ENCODE measurements at places on chromosomes 16 and 17.

- DNase-seq, result no peak
Measured at GRCh38 chr17:67111327-67111726, 67.0 kb downstream of the CACNG1 start.

DNA sequence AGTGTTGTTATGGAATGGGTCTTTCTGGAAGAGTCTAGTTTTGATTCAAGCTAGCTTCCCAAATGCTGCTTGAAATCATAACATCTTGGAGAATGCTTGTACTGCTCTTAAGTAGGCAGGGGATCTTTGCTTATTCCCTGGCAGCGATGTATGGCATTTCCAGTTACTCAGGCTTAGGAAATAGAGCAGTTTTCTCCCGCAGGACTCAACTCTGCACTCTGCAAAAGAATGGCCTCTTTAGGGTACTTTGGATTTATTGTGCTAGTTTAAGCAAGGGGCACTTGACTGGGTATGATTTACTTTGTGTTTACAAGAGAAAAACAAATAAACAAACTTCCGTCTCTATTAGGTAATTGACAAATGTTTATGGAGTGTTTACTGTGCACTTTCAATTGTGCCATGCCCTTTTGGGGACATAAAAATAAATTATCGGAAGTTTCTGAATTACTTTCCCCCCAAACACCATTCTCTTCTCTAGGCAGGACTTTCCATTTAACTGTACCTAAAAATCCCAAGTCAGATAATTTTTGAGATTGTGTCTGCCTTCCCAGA, 164.0 kb downstream of the MAP2K6 start:
- DNase-seq, result no peak

DNA sequence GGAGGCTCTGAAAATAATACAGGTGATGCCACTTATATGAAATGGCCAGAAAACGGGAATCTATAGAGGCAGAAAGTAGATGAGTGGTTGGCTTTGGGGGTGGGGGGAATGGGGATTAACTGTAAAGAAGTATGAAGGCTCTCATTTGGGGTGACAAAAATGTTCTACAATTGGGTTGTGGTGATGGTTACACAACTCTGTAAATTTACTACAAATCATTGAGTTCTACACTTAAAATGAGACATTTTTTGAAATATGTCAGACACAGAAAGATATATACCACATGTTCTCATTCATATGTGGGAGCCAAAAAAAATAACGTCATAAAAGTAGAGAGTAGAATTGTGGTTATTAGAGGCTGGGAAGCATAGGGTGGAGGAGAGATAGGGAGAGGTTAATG, 25.7 kb downstream of the ARHGAP17 start:
- DNase-seq, result no peak

- DNase-seq, result no peak
Measured at GRCh38 chr16:8905795-8906591, 23.8 kb downstream of the LITAFD start.

- DNase-seq, result no peak
Measured at GRCh38 chr16:15398618-15399316, 3.2 kb downstream of the MPV17L start.

GRCh38 chr17:79154951-79155585, 80.4 kb downstream of the ENGASE start:
- DNase-seq, result no peak

DNA sequence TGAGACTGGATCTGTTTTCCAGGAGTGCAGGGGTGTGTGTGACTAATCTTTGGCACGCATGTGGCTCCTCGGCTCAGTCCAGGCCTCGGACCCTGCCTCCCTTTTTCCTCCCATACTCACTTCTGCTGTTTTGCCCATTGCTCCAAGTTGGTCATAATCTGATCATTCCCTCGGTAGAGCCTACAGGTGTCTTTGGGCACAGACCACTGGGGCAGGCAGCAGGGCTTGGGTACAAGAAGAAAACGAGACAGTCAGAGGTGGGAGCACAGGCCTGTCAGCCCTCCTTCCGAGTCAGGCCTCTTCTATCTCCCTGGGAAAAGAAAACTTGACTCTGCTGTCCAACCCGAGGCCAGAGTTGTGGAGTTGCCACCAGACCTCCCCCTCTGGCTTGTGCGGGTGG, 29.8 kb downstream of the DHX38 start:
- DNase-seq, result no peak

DNA sequence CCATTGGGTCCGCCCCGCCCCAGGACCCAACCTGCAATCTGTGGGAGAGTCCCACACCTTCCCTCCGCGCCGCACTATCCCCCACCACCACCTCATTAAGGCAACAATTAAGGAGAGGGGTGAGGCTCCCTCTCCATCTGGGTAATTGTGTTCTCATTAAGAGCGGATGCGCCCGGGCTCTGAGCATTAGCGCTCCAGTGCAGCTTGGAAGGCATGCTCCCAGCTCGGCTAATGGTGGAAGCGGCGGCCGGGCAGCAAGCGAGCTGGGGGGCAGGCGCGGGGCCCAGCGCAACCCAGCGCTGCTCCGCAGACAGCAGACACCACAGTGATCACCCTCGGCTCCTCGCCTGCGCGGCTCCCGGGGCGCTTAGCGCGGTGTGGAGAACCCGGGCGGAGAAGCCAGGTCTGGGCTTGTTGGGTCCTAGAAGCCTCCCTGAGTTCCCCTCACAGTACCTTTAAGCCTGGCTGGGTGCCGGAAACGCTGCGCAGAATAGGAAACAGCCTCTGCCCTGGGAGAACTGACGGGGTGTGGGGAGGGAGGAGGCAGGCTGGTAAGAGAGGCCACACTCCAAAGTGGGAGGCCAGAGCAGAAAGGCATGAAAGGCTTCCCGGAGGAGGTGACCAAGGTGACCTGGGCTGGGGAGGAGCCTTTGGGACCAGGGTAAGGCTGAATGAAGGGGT, 6.4 kb downstream of the CBLN1 start:
- no peak for DNase-seq

DNA sequence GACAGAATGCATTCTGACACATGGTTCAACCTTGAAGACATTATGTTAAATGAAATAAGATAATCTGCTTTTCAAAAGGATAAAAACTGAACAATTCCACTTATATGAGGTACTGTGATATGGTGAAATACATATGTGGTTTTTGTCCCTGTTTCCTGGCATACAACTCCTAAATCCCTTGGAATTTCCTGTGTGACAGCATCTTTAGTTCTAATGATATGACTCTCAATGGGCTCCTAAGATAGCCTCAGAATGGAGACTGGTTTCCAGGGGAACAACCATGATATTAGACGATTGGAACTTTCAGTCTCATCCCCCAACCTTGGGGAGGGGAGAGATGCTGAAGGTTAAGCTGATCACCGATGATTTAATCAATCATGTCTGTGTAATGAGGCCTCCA, 37.7 kb upstream of the PHLPP2 start:
- DNase-seq, result no peak

DNA sequence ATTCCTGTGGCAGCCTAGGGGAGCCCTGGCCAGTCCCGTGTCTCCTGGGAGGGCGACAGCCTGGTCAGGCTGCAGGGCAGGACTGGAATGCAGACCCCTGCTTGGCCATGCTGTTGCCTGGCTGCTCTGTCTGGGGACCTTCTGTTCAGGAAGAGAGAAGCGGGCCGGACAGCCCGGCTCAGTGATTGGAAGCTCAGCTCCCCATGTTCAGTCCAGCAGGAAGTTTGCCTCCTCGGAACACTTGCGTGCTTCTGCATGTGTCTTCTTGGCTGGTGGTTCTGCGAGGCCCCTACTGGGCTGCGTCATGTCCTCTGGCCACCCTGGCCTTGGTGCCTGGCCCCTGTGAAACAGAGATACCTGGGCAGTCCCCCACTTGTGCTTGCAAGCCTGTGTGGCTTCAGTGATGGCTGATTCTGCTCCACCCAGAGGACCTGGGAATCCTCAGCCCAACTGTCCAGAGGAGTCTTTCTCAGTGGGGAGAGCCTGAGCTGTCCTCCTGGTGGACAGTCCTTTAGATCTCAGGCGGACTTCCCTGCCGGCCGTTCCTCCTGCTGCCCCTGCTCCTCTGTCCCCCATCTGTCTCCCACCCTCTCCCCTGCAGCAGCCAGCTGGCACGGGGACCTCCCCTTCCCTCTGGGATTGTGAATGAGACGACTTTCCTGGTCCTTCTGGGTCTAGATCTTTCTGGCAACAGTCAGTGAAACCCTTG, 279.5 kb downstream of the SEC14L1 start:
- no peak for DNase-seq

DNA sequence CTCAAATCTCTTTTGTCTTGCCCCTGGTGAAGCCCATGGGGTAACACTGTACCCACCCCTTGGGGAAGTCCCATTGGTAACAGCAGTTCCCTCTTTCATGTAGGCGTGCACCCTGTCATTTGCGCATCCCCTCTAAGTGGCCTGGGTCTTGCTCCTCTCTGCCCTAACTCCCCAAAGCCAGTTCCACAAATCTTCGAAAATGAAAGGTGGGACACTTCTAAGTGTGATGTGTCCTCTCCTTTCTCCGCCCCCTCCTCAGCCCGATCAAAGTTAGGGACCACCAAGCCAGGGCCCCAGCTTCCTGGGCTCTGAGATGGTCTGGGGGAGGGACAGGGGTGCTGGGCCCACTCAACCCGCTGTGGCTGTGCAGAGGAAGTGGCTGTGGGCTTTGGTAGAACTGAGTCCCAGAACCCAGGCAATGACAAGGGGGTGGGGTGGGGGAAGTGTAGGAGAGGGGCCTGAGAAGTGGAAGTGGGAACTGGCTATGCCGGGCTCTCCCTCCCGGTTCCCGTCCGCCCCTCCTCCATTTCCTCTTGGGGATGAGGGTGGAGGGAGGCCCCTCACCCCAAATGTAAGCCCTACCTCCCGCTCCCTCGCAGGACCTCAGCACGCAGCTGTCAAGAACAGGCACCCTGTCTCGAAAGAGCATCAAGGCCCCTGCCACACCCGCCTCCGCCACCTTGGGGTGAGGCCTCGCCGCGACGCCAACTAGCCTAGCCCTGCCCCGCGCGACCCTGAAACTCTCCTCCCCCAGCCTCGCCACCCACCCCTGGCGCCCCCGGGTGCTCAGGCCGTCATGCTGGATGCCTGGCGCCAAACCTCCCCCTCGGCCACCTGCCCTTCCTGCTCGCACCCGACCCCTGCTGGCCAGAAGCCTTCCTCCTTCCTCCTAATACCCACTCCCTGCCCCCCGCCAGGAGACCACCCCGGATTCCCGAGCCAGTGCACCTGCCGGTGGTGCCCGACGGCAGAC, 8.7 kb downstream of the ABI3 start:
- DNase-seq, result no peak

DNA sequence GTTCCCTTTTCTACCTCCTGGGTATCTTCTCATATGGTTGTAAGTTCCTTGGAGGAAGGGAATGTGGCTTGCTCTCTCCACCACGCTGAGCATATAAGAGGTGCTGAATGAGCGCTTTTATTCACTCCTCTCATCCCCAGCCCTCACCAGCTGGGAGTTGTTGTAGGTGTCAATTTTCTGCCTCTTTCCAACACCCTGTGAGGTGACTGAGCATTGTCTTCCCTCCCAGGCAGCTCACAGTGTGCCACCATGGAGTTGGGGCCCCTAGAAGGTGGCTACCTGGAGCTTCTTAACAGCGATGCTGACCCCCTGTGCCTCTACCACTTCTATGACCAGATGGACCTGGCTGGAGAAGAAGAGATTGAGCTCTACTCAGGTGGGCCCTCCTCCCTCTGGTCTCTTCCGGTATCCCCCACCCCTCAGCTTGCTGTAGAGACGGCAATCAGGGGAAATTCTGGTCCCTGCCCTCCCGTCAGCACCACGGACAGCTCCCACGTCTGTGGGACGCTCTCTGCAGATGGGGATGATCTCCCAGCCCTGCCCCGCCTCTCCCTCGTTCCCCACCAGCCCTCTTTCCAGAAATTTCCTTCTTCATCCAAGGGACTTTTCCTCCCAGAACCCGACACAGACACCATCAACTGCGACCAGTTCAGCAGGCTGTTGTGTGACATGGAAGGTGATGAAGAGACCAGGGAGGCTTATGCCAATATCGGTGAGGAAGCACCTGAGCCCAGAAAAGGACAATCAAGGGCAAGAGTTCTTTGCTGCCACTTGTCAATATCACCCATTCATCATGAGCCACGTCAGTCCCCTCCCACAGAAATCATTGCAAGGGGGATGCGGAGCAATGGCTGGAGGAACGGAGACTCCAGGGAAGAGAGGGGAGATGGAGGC, 18.3 kb downstream of the CIITA start:
- peak; percentile 54 for DNase-seq

DNA sequence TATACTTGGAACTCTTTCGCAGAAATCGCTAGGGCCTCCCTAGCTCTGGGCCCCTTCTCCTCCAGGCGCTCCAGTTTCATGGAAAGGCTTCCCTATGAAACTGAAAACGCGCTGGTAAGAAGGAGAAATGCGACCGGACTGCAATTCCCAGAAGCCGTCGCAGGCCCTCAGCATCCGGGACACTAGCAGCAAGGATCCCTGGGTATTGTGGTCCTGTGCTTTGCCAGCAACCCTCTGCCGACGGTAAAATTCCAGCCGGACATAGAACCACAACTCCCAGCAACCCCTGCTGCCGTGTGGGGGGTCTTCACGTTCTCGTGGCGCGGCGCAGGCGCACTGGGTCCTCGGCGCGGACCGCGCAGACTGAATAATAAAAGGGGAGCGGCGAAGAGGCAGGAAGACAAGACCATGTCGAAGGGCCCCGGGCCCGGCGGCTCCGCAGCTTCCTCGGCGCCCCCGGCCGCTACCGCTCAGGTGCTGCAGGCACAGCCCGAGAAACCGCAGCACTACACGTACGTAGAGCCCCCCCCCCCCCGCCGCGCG, at the start of gene UNK:
Gene UNK (plus strand): TSS at position 334 of the 543 bp plus-strand sequence. CDS start 75 bp downstream, at position 409.
- DNase-seq, result peak; percentile 90

DNA sequence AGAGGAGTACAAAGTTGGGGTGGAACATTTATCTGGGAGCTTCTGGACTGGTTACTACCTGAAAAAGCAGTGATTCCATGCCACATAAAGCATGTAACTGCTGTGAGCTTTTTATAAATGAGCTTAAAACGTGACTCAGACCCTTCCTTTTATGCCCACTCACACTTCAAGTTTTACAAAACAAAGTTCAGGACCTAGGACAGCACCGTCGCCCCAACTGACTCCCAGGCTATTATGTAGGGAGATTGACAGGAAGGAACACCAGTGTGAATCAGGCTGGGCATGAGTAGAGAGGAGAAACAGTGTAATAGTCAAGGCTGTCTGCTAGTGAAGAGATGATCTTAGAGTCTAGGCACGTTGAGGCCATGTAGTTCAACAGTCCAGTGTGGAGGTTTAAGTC, 91.6 kb upstream of the DNAH9 start:
- DNase-seq, result no peak

GRCh38 chr17:56845934-56846333, 12.0 kb downstream of the DGKE start:
- DNase-seq, result no peak

- no peak for DNase-seq
Measured at GRCh38 chr16:77617553-77617952, 104.8 kb upstream of the NUDT7 start.

GRCh38 chr17:48997103-48997826, at the start of gene IGF2BP1:
IGF2BP1 (plus strand) TSS chr17:48997385; CDS start chr17:48997746, 361 bp downstream.
- DNase-seq, result peak; percentile 47

GRCh38 chr16:73365016-73365551, 317.2 kb upstream of the ZFHX3 start:
- DNase-seq, result no peak

DNA sequence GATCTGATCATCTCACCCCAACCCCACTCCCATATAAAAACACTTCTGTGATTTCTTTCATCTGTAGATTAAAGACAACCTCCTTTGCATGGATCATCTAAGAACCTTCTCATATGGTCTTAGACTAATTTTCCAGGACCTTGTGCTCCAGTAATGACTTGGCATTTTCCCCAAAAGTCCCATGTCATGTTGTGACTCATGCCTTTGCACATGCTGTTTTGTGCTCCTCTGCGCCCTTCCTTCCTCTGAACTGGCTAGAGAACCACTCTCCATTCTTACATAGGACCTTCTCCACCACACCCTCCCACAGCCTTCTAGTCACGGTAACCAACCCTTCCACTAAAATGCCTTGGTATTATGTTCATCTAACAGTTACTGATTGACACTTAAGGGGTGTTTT, 99.5 kb upstream of the AXIN2 start:
- DNase-seq, result no peak

- DNase-seq, result no peak
Measured at GRCh38 chr16:87766485-87766797, 655 bp upstream of the KLHDC4 start.

Data from stimulated activated CD4-positive, alpha-beta T cell treated with anti-CD3 and anti-CD28 coated beads, Interleukin-2, amount 100 ng/mL, for 24 hours (primary cell).